ENCODE measurements at places on chromosomes 13 and 19.

DNA sequence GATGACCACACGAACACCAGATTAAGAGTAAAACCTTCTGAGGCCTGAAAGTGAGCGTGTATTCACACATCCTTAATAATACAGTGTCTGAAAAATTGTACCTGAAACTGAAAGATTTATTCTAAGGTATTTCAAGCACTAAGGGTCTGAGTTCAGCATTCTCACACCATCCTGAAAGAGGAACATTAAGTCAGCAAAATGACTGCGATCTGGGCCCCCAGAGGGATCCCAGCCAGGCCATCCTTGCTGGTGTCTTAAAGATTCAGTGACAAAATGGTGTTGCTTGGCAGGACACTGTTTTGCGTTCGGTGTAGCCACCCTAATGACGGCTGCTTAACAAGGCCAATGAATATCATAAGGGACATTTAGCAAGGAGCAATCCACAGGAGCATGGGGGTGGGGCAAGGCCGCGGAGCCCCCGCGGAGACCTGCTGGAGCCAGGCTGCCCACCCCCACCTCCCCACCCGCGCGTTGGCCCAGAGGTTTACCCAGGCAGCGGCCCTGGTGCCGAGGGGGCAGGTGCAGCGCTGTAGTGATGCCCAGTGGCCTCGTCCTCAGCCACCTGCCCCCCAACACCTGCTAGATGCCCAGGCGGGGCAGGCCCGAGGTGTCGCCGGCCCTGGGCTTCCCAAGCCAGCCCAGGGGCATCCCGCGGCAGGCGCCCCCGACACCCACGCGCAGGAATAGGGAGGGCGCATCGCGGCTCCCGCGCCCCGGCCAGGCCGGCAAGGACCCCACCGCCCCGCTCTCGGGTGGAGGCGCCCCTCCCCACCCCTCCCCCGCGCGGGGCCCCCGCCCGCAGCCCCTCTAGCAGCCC is 742 bp downstream of the NALCN start:
- no peak for DNase-seq

GRCh38 chr19:10642473-10643171 is 11.5 kb upstream of the ILF3 start:
- no peak for DNase-seq

- DNase-seq, result no peak
Measured at GRCh38 chr19:54137699-54138488, at the start of gene CNOT3. Gene CNOT3, plus strand, starts transcription at chr19:54137762. Its CDS starts 5,217 bp downstream, at chr19:54142979.

DNA sequence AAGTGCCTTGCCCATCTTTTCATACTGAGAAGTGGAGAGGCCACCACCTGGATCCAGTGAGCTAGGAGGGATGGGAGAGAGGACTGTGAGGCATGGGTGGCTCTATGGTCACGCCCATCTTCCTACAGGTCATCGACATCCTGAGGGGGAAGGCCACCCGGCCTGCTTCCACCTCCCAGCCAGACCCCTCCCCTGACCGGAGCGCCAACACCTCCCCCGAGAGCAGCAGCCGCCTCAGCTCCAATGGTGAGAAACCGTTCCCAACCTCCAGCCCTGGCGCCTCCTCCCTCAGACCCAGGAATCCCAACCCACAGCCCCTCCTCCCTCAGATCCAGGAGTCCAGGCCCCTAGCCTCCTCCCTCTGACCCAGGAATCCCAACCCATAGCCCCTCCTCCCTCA is 10.1 kb downstream of the BCL3 start:
- no peak for DNase-seq

DNA sequence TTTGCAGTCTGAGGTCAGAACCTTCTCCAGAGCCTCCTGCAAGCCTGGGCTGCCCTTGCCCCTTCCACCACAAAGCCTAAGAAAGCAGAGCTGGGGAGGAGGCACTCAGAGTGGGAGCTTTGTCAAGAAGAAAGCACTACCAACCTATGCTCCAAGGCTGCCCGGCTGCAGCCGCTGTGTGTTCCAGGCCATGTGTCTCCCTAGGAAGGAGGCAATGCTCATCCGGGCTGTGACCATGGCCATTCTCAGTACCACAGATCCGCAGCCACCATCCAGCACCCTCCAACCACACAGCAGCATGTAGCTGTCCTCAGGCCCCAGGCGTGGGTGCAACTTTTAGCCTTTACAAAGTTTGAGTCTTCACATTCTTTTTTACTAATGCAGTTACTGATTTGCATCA is 22.0 kb downstream of the CARS2 start:
- no peak for DNase-seq

- peak; percentile 9 for DNase-seq
Measured at GRCh38 chr13:44243198-44243857, 130.3 kb upstream of the SERP2 start.
